Stimulated activated naive CD4-positive, alpha-beta T cell (primary cell): ENCODE measurements at places on chromosomes 5 and 9.

GRCh38 chr5:173396311-173396993 lies 68.2 kb upstream of the STC2 start:
- DNase-seq: no peak

GRCh38 chr5:43560128-43560527 lies 3.3 kb upstream of the PAIP1 start:
- DNase-seq: no peak

DNA sequence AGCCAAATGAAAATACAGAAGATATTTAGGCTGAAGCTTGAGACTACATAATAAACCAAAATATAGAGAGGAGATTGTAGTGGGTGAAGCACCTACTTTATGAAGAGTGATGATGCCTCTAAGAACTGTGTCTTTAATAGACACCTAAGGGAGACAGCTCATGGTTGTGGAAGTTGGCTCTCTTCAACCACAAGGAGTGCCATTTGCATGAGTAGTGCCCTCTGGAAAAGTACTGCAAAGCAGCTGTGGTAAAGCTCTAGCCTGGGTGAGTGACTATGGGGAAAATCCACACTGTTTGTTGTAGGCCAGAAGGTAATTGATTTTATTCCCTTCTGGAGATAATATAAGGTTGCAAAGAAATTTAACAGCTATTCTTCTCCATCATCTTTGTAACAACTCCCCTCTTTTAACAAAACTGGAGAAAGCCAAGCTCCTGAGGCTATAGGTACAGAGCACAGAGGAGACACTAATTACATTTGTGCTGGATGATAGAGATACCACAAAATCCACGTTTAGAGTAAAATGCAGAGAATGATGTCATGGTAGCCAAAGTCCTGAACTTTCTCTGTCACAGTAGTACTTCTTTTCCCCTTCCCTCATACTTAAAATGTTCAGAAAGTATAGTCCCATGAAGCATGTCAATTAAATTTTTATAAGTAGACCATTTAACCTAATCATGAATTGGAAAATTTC lies 122.8 kb downstream of the STARD4 start:
- DNase-seq: no peak

DNA sequence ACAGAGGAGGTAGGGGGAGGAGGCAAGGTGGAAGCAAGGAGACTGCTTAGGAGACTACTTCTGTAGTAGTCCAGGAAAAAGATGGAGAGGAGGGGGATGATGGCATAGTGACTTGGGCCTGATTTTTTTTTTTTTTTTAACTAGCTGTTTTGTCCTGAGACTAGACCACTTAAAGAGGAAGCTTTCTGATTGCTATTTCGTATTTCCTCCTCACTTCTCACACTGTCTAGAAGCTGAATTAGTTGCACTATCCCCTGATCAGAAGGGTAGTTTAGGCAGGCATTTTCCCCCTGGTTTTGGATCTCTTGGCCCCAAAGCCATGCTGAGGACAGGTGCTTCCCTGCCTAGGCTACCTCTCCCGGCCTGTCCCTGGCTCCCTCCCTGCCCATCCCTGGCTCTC lies 14.9 kb downstream of the LARP1 start:
- no peak for DNase-seq

- DNase-seq: no peak
These were observed 168.8 kb downstream of the RAPGEF6 start for GRCh38 chr5:131466171-131466766.

DNA sequence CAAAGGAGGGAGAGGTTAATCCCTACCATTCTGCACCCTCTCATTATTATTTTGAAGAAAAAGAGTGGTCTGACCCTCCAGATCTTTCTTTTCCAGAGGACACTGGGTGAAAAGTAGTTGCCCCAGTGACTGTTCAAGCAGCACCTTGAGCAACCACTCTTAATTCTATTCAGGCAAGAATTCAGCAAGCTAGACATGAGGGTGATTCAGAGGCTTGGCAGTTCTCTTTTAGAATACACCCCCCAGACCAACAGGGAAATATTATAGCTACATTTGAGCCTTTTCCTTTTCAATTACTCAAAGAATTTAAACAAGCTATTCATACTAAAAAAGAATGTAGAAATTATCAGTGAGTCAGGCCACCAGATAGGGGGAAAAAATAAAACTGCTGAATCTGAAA lies 178.3 kb downstream of the MRPS30 start:
- no peak for DNase-seq

DNA sequence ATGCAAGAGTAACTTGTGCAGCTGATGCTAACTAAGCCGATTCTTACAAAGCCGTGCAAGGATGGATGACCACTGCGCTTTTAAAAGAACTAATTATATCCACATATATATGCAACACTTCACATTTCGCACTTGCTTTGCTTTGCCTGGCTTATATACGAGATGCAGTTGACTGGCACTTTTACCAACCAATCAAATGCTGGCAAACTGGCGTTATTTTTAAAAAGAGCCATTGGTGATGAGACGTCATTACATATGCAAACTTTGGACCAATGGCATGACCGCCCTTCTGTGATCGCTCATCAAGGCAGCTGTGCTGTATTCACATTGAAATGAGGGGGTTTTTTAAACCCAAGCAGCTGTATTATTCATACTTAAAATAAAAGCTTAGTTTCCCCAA lies 1147.7 kb upstream of the WWC1 start:
- no peak for DNase-seq

- DNase-seq: no peak
These were observed 502.7 kb upstream of the KLF4 start for GRCh38 chr9:107992271-107992670.

DNA sequence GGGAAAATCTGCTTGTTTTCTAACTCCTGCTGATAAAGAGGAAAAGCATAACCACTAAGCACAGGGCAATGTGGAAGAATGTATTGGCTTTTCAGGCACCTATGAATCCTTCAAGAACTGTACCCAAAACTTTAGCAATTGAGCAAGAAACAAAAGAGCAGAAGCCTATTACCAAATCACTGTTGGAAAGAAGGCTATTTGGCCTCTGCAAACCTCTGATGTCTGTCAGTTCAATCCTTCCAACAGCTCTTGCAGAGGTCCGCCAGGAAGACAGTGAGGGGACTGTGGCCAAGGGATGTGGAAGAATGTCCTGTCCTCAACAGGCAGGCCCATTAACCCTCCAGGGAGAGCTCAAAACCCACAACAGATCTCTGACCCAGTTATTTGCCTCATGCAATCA lies 328.6 kb downstream of the ENC1 start:
- no peak for DNase-seq

DNA sequence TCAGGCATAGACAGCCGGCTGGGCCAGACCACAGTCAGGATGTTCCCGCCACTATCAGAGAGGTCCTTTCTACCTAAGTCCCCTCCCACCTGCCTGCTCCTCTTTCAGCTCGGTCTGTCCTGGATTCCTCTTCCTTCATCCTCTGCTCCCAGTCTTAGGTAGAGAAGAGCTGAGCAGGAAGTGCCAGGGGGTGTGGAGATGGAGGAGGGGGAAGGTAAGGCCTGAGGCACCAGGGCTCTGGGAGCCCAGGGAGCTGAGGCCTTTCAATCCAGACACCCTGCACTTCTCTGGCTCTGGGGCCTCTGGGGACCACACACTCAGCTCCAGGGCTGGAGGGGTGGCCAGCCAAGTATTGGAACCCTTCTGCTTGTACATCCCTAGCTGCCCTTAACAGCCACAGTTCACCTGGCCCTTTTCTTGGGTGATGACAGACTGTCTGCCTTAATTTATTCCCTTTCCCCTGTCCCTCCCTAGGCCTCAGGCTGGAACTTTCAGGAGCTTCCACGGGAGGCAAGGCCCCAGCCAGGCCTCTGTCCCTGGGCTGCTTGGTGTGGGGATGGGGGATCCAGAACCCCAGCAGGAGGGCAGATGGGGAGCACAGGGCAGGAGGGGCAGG lies 15.6 kb downstream of the IRF1 start:
- no peak for DNase-seq

GRCh38 chr9:36895744-36896260 lies 138.3 kb downstream of the PAX5 start:
- DNase-seq: no peak

DNA sequence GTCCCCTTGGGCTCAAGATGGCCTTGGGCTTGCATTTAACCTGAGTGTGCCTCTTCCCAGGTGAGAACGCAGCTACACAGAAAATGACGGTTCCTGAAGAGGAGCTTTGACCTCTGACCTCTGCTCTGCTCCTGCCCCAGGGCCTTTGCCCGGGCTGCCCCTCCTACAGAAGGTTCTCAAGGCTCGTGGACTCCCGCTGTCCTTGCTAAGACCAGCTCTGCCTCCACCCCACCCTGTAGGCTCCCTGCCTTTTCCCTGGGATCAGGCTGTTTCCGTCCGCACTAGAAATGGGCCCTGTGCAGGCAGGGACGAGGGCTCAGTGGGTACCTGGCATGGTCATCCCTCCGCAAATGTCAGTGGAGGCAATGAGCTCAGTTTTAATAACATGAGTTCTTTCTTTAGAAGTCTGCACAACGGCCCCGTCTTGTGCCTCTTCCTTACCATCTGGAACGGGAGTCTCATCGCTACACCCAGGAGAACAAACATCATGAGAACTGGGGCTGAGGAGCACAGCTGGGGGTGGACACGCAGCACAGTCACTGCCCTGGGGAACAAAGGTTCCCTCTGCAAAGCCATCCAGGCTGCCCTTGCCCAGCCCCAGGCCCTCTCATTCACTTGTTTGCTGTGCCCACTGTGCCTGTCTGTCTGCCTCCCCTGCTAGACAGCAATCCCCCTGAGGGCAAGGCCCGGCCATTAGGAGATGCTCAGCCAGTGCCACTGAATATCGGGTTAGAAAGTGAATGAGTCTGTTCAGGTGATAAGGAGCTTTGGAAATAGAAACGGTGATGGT lies 26.7 kb upstream of the LPCAT1 start:
- no peak for DNase-seq

GRCh38 chr5:131593921-131594320 lies 41.1 kb downstream of the RAPGEF6 start:
- no peak for DNase-seq

- no peak for DNase-seq
These were observed 61.6 kb upstream of the SPRY4 start for GRCh38 chr5:142386137-142387023.

DNA sequence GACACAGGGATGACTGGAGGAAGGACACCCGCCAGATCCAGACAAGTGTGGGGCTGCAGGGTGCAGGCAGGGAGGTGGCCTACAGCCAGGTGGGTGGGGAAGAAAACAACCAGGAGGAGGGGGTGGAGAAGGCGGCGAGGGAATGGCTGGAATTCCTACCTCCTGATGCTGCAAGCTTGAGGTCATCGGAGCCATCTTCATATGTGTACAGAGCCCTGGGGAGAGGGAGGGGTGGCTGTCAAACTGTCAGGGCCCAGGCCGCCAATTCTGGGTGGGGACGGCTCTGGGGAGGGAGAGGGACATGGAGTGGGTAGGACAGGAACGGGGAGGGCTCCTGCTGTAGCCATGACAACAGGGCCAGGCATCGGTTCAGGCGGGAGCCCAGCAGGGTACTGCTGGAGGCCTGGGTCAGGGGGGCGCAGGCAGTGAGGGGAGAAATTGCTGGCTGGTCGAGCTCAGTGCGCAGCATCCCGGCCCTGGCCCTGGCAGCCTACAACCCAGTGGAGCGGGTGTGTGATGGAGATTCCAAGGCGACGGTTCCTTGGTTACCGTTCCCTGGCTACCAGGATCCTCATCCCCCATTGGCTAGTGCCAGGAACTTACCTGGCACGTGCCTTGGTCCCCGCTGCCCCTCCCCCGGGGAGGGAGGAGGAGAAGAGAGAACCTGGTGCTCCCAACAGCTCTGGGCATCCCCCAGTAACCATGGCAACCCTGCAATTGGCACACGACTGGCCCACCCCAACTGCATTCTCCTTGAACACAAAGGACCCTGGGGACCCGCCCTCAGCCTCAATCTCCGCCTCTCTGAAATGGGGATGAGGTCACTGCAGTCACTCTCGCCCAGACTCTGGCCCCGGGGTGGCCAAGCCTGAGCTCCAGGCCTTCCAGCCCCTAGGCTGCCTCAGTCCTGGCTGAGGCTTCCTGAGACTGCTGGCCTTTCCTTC lies 4.5 kb downstream of the DBN1 start:
- no peak for DNase-seq

DNA sequence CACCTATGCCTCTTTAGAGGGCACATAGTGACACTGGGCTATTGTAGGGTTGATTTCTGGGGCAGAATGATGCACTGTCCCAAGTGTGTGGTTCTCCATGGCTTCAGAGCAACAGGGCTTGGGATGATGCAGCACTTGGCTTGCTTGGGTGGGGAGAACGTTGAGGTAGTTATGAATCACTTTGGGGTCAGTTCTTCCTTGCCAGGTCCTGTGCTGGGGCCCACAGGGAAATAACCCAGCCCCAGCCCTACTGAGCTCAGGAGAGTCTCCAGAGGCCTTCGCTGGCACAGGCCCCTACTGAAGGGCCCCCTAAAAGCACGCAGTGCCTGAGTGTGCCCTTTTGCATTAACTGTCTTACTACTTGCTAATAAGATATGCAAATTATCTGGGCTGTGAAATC lies 24.2 kb downstream of the JADE2 start:
- DNase-seq: no peak

GRCh38 chr5:111518777-111519176 lies 6.4 kb upstream of the STARD4 start:
- DNase-seq: no peak

DNA sequence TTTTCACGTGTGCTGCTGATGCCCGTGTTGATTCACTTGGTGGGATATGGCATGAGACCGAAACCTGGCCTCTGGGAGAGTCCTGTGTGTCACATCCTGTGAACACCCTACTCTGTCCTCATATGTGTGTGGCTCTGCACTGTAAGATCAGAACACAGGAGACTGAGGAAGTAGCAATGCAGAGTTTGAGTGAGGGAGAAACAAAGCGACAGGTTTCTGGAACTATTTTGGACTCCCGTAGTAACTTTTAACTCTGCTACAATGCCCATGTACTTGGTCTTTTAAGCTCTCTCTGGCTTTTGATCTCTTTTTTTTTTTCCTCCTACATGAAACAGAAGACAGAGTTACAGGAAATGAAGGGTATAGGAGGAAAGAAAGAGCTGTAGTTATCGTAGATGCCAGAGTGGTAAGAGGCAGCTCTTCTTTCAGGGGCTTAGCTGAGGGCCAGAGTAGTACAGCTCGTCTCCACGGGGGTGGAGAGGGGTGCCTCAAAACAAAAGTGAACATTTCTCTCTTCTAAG lies 26.6 kb downstream of the GRAMD2B start:
- DNase-seq: peak; percentile 72

GRCh38 chr5:131994533-131995226 lies 16.8 kb downstream of the ACSL6 start:
- DNase-seq: no peak

DNA sequence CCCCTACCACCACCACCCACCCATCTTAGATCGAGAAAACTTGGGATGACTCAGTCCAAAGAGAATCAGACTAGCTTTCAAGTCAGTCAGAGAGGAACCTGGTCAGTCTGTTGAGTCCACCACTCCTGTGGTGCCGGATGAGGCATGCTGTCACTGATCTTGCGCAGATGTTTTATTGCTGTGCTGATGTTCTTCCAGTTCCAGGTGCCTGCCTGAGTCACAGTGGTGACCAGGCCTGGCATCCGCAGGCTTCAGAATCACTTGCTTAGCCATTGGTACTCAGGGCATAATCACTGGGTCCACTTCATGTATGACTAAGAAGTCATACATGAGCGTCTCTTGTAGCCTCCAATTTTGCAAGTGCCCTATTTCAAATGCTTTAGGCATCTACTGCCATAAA lies 114.1 kb downstream of the MUSK start:
- no peak for DNase-seq

- no peak for DNase-seq
These were observed 176.3 kb upstream of the OTULINL start for GRCh38 chr5:14405267-14405666.

- no peak for DNase-seq
These were observed 37.9 kb upstream of the RAB3C start for GRCh38 chr5:58544926-58545325.
